Stimulated activated CD4-positive, alpha-beta T cell treated with anti-CD3 and anti-CD28 coated beads, Interleukin-15, amount 100 ng/mL, for 48 hours (primary cell): ENCODE measurements at places on chromosomes 1 and 21.

GRCh38 chr1:45499415-45499769 lies 481 bp downstream of the CCDC163 start:
- DNase-seq: no peak

DNA sequence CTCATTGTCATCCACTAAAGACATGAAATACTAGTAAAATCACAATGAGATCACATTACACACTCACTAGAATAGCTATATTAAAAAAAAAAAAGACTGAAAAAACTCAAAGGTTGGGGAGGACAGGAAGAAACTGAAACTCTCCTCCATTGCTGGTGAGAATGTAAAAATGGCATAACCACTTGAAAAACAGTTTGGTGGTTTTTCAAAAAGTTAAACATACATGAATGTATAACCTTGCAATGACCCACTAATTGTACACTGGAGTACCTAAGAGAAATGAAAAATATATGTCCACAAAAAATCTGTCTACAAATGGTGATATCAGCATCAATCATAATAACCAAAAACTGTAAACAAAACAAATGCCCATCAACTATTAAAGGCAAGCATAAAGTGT lies 44.0 kb downstream of the NRIP1 start:
- no peak for DNase-seq

GRCh38 chr1:160739098-160739511 lies at the start of gene SLAMF7:
Gene SLAMF7 (plus strand): TSS chr1:160739247. CDS start chr1:160739302, 55 bp downstream.
- DNase-seq: no peak

- DNase-seq: no peak
These were observed 20.9 kb downstream of the STYXL2 start for GRCh38 chr1:167114725-167115124.

DNA sequence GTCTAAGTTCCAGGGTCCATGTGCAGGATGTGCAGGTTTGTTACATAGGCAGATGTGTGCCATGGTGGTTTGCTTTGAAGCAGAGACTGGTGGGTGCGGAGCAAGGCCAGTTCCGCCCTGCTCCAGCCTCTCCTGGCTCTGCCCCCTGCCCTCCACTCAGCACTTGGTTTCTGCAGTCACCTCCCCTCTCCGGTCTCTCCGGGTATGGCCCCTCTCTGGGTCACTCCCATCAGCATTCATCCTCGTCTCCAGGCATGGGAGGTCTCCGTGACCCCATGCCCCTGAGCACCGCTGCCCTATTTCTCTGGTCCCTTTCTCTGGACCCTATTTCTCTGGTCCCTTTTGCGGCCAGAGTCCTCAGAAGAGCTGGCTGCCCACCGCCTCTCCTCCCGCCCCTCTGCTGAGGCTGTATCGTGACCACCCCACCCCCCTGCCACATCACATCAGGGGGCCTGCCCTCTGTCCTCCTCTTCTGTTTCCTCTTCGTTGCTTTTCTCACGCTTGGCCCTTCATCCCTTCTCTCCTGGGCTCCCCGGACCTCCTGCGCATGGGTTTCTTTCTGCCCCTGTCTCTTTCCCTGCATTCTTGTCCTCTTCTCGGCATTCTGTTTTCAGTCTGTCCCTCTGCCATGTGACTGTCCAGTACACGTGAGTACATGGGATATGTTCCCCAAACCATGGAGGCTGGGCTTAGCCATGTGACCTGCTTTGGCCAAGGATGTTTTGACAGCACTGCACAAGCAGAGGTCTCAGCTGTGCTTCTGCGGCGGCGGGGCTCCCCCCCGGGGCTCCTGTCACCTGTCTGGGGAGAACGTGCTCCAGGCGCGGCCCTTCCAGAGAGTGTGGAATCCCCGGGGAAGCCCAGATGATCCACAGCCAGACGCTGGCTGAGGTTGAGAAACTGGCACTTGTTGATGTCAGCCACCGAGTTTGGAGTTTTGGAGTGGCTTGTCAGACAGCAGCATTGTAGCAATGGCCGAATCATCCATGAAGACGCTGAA lies 54.4 kb upstream of the C1orf174 start:
- no peak for DNase-seq

GRCh38 chr21:20902511-20902910 lies 95.7 kb upstream of the NCAM2 start:
- DNase-seq: no peak

DNA sequence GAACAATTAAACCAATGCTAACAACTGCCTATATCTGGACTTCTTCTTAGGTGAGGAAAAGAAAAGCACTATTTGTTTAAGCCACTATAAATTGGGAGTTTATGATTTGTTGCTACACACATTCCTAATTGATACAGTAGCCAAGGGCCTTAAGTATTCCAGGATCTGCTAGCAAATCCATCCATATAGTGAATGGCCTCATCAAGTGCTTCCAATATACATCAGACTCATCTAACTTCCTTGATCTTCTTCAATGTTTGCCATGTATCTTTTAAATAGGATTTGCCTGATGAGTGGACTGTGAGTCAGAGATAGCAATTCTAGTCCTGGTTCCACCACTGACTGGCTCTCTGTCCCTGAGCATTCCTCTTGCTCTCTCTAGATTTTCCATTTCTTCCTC lies 430.2 kb downstream of the OMA1 start:
- no peak for DNase-seq

- DNase-seq: no peak
These were observed 9.8 kb downstream of the SH3GLB1 start for GRCh38 chr1:86714159-86714558.

GRCh38 chr1:219324629-219325367 lies 151.1 kb downstream of the LYPLAL1 start:
- DNase-seq: peak; percentile 0

DNA sequence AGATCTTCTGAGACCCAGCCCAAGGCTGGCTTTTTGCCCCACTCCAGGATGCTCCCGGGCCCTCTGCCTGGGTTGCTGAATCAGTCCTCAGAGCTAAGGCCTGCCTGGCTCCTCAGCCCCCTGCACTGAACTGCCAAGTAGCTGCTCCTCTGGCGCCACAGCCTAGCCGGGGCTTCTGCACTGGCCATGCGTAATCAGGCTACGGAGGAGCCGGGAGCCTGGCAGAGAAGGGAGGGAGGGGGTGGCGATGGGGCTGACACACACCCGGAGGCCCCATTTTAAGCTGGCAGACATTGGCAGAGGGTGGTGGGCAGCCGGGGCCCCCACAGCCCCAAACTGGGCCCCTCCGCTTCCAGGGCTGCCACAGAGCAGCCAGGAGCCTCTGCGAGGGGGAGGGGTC lies 38.7 kb downstream of the ALPL start:
- DNase-seq: no peak

GRCh38 chr1:27435566-27436203 lies 43.3 kb downstream of the GPR3 start:
- DNase-seq: no peak

DNA sequence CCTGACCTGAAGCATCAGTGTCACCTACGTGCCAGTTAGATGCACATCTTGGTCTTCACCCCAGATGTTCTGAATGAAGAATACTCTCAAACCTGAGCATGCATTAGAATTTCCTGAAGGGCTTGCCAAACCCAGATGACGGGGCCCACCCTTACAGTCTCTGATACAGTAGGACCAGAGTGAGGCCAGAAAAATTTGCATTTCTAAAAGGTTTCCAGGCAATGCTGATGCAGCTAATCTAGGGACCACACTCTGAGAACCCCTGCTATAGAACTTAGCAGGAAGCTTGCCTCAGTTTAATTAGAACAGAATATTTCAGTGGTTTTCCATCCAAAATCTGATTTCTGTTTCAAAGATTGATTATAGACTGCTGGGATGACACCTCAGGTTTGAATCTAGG lies 9.9 kb upstream of the CTBS start:
- DNase-seq: no peak

GRCh38 chr1:6506210-6507036 lies 15.0 kb upstream of the PLEKHG5 start:
- DNase-seq: no peak

GRCh38 chr1:102151242-102151641 lies 154.5 kb upstream of the OLFM3 start:
- DNase-seq: no peak

- DNase-seq: no peak
These were observed 23.1 kb downstream of the SNAP47 start for GRCh38 chr1:227758366-227758765.

DNA sequence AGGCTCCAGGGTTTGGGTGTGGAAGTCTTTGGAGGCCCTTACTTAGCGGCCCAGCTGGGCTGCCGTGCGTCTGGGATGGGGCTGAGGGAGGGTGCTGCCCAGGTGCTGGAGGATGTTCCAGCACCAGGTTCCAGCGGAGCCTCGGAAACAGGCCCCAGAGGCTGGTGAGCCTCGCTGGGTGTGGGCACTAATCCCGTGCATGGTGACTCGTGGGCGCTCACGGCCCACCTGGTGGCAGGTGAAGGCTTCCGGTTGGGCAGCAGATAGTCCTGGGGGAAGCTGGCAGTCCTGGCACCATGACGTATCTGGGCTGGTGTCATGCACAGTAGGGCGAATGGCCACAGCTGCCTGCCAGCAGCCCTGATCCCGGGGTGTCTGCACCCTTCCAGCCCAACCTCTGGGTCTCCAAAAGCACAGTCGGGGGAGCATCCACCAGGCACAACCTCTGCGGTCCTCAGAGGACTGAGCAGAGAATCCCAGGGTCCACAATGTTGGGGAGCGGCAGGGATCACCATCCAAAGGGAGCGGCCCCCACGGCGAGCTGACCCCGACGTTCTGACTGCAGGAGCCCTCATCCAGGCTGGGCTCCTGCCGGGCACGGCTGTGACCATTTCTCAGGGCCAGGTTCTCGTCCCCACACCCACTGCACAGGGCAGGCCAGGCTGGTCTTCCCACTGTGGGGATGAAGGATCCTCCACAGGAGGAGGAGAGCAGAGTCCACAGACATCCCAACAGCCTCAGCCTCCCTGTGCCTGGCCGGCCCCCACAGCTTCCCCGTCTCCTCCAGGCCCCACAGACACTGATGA lies 25.3 kb downstream of the FTCD start:
- DNase-seq: no peak

GRCh38 chr1:112040891-112041740 lies 51.6 kb upstream of the KCND3 start:
- DNase-seq: no peak

GRCh38 chr1:219542828-219543518 lies 69.9 kb downstream of the ZC3H11B start:
- DNase-seq: no peak

- DNase-seq: no peak
These were observed 39.5 kb downstream of the ADSS2 start for GRCh38 chr1:244412176-244412575.

GRCh38 chr21:26487981-26488480 lies 85.1 kb downstream of the CYYR1 start:
- DNase-seq: no peak

GRCh38 chr1:7613106-7613850 lies 157.8 kb upstream of the VAMP3 start:
- no peak for DNase-seq

GRCh38 chr21:40070871-40071270 lies 203.6 kb downstream of the PCP4 start:
- no peak for DNase-seq

DNA sequence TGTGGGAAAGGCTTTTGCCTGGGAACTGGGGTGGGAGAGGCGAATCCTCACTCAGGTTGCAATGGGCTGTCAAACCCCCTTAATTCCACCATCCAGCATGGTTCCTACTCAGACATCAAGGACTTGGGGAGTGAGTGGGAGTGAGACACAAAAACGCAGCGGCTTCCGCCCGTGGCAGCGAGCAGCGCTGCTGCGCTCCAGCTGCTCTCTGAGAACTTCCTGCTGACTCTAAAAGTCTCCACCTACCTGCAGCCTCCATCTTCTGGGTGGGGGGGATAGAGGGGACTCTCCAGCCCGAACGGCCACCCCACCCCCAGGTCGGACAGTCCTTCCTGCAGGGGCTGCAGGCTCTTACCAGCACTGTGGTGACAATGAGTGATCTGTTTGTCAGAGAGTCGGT lies 184.4 kb downstream of the GRIK3 start:
- no peak for DNase-seq

- no peak for DNase-seq
These were observed 85.7 kb downstream of the GRIK3 start for GRCh38 chr1:36948606-36949005.

DNA sequence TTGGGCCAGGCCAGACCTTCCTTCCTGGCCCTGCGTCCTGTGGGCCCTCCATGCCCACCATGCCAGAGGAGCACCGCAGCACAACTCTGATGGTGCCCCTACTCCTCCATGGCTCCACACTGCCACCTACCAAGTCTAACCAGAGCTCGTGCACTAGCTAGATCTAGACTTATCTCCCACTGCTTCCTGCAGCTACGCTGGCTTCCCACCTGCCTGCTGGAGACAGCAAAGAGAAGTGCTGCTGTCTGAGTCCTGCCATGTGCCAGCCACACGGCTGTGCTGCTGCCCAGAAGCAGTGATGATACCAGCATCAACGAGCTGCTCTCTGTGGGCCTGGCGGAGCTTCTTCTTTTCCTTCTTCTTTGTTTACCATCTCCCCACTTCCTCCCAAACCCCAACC lies 4.5 kb downstream of the GUCA2B start:
- no peak for DNase-seq

GRCh38 chr1:84382127-84382526 lies 16.2 kb upstream of the DNASE2B start:
- DNase-seq: no peak

- DNase-seq: no peak
These were observed 90.4 kb downstream of the INTS7 start for GRCh38 chr1:211944733-211945500.

DNA sequence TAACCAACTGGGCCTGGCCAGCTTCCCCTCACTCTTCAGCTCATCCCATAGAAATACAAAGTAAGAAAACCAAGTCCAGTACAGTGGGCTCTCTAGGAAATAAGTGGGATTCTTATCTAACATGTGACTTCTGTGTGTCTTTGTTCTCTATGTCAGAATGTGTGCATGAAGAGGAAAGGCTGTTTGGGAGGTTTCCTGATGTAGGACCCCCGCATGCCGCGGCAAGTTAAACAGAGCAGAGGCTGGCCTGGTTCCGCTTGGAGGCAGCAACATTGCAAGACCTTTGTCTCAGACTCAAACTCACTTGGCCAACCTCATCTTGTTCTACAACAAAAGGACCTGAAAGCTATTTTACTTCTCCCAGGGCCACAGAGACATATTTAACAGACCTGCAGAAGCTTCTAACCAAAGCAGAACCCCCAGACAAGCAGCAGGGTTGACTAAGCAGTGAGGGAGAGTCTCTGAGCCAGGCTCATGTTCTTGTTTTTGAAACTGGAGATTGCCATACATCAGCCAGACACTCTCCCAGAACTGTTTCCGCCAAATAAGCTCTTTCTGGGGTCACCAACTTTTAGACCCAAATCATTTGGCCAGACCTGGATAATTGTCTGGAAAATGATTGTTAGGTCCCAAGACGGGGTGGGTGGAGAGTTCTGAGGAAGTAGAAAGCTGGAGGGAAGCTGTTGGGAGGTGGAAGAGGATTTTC lies 6.2 kb downstream of the MTARC2 start:
- DNase-seq: no peak

- DNase-seq: no peak
These were observed 294.9 kb upstream of the ADGRL2 start for GRCh38 chr1:81505831-81506230.

DNA sequence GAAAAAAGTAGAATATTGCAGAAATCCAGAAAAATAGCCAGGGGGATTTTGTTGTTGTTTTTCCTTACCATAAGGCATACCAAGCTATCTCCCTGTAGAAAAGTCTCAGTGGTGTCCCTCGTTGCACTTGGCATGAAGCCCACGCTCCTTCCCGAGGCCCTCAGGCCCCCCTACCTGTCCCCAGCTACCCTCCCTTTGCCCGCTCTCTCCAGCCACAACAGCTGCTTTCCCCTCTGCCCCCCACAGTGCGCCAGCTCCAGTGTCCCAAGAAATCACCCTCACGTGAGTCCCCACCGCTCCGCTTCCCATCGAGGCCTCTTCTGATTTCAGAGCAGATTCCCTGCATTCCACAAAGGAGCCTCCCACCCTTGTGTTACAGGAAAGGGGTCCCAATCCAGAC lies 8.4 kb downstream of the AGTRAP start:
- DNase-seq: no peak

- no peak for DNase-seq
These were observed 231.7 kb upstream of the AJAP1 start for GRCh38 chr1:4422504-4423289.
